ENCODE measurements at places on chromosomes 11 and 22. TPM values are rescaled to one million over a fixed set of nuclear protein-coding genes. Genes with fewer than 3 reads are reported as not detected.

GRCh38 chr22:48044487-48045060 lies 1282.1 kb downstream of the TBC1D22A start:
- no peaks in the 10 kb centered on the region for H3K36me3 ChIP-seq
- H3K27ac ChIP-seq, result no peak overlapping the region
- no peak overlapping the region for H3K4me3 ChIP-seq
- DNase-seq, result no peak
- no peaks in the 10 kb centered on the region for H3K27me3 ChIP-seq

- no peaks in the 10 kb centered on the region for H3K27me3 ChIP-seq
- no peak for DNase-seq
- no peaks in the 10 kb centered on the region for H3K4me1 ChIP-seq
- no peaks in the 10 kb centered on the region for H3K36me3 ChIP-seq
- no peak overlapping the region for H3K4me3 ChIP-seq
- no peak overlapping the region for H3K27ac ChIP-seq
These were observed 69.2 kb downstream of the CCDC34 start for GRCh38 chr11:27293515-27294417.

GRCh38 chr11:23236826-23237555 lies 376.7 kb upstream of the CCDC179 start:
- H3K27ac ChIP-seq, result no peak overlapping the region
- H3K27me3 ChIP-seq, result no peaks in the 10 kb centered on the region
- H3K36me3 ChIP-seq, result no peaks in the 10 kb centered on the region
- H3K4me3 ChIP-seq, result no peak overlapping the region

The MMP10 gene
- 0.23 TPM for total RNA-seq

DNA sequence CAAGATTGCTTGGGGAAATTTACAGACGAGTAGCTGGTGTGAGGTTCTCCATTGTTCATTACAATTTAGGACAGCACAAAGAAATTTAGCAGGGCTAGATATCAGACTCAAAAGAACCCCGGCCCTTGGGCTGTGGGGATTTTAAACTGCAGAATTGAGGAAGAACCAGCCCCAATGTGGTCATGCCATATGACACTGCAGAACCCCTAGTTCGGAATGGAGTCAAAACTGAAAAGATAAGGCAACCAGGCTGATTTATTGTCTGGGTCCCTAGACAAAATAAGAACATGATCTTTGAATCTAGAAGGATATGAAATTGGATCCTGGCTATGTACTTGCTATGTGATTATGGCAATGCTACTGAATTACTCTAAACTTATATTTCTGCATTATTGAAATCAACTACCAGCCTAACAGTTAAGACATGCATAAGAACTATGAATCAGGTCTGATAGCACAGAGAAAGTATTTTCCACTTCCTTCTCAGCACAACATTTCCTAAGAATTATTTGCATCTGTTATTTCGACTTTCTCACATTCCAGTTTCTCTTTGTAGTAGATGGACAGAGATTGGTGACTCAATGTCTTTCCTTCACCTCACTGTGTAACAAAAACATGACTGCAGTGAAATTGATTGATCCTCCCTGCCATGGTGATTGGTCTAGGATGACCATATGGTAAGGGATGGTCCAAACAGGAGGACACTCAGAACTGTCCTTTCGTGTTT lies 13.2 kb downstream of the MMP3 start:
- no peaks in the 10 kb centered on the region for H3K27me3 ChIP-seq
- no peaks in the 10 kb centered on the region for H3K4me1 ChIP-seq
- H3K27ac ChIP-seq, result no peak overlapping the region
- DNase-seq, result no peak
- no peak overlapping the region for H3K4me3 ChIP-seq

- H3K4me1 ChIP-seq, result no peaks in the 10 kb centered on the region
- DNase-seq, result no peak
- H3K4me3 ChIP-seq, result no peak overlapping the region
- H3K36me3 ChIP-seq, result no peaks in the 10 kb centered on the region
- H3K27me3 ChIP-seq, result no peaks in the 10 kb centered on the region
- no peak overlapping the region for H3K27ac ChIP-seq
These were observed 28.6 kb downstream of the FAM76B start for GRCh38 chr11:95760941-95761340.

DNA sequence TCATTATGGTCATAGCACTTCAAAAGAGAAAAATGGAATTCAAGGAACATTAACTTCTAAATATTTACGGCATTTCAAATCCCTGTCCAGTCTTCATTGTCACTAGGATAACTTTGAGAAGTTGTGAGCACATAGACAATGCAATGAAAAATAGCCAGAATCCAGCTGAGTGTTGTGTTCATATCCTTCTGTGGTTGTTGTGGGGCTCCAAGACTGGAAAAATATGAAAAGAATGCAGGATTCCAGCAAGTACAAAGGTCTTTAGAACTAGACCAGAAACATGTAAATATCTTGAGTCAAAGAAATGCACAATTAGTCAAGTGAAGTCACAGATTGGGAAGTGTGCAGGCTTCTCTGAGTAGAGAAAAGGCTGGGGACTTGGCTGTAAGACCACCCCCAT lies 68.7 kb downstream of the WT1 start:
- no peaks in the 10 kb centered on the region for H3K36me3 ChIP-seq
- H3K27me3 ChIP-seq, result no peaks in the 10 kb centered on the region
- H3K4me3 ChIP-seq, result no peak overlapping the region
- no peak for DNase-seq
- no peaks in the 10 kb centered on the region for H3K4me1 ChIP-seq

The OR56A1 gene
- not detected for total RNA-seq

The OR52A1 gene
- not detected for total RNA-seq

- no peak overlapping the region for H3K27ac ChIP-seq
- H3K4me3 ChIP-seq, result no peak overlapping the region
- no peaks in the 10 kb centered on the region for H3K27me3 ChIP-seq
- no peaks in the 10 kb centered on the region for H3K4me1 ChIP-seq
- no peaks in the 10 kb centered on the region for H3K36me3 ChIP-seq
These were observed 248.8 kb downstream of the RAB38 start for GRCh38 chr11:87926250-87926970.

DNA sequence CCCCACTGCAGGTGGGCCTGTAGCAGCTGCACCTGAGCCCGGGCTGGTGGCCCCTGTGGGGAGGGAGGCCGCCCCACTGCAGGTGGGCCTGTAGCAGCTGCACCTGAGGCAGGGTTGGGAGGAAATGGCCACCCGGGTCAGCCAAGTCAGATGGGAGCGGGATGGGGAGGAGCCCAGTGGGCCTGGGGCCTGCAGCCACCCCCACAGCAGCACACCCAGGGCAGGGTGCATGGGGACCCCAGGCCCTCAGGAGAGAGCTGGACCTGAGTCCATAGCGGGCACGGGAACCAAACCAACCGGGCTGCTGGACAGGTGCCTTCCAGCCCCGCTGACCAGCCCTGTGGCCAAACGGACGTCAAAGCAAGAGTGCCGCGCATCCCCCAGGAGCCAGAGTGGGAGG lies 61.7 kb downstream of the BRD1 start:
- no peak overlapping the region for H3K4me3 ChIP-seq
- H3K4me1 ChIP-seq, result no peaks in the 10 kb centered on the region
- DNase-seq, result peak; percentile 59
- H3K27ac ChIP-seq, result no peak overlapping the region

- DNase-seq, result no peak
- no peak overlapping the region for H3K4me3 ChIP-seq
- peak overlapping the region; percentile 51 for H3K27ac ChIP-seq
- H3K4me1 ChIP-seq, result peaks cover 32% of the 10 kb centered on the region
- no peaks in the 10 kb centered on the region for H3K36me3 ChIP-seq
These were observed 108.6 kb downstream of the SYN3 start for GRCh38 chr22:32949391-32950173.

GRCh38 chr11:116691771-116692177 lies 81.0 kb downstream of the BUD13 start:
- DNase-seq, result no peak
- H3K36me3 ChIP-seq, result no peaks in the 10 kb centered on the region
- no peak overlapping the region for H3K4me3 ChIP-seq
